ENCODE measurements at places on chromosomes 7 and 10. TPM values are rescaled to one million over a fixed set of nuclear protein-coding genes. Genes with fewer than 3 reads are reported as not detected.

DNA sequence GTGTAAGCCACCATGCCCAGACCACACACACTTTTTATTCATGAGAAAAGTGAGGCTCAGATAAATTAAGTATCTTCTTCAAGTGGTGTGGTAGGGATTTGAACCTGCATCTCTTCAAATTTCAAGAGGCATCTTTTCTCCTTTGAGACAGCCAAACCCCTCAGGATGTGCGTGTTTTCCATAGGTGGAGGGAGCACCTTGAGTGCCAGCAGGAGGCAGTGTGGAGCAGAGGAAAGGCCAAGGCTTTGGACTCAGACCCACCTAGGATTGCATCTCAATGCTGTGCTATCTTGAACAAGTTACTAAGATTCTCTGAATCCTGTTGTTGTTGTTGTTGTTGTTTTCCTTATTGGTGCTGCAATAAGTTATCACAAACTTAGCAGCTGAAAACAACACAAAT lies 40.2 kb upstream of the MYL10 start:
- no peak for DNase-seq

- peak; percentile 9 for DNase-seq
Measured at GRCh38 chr7:106768324-106768751, 96.7 kb upstream of the PIK3CG start.

- no peak for DNase-seq
Measured at GRCh38 chr10:69783515-69783914, 18.2 kb upstream of the COL13A1 start.

The CNTNAP2 gene
- not detected for total RNA-seq

The RPEL1 gene
- total RNA-seq: not detected

DNA sequence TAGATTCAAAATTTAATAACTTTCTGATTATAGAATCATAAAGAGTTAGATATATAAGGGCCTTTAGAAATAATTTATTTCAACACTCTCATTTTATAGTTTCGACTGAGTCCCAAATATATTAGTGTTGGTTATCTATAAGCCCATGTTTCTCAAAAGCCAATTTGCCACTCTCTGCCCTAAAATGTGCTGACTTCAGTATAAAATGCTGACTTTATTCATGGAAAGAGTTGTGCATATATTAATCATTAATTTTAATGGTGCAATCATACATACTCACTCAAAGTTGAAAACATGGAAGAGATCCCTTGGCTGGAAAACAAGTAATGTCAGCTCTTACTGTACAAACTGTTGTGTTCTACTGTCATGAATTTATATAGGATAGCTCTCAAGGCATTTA lies 19.4 kb downstream of the ZWINT start:
- DNase-seq: no peak

DNA sequence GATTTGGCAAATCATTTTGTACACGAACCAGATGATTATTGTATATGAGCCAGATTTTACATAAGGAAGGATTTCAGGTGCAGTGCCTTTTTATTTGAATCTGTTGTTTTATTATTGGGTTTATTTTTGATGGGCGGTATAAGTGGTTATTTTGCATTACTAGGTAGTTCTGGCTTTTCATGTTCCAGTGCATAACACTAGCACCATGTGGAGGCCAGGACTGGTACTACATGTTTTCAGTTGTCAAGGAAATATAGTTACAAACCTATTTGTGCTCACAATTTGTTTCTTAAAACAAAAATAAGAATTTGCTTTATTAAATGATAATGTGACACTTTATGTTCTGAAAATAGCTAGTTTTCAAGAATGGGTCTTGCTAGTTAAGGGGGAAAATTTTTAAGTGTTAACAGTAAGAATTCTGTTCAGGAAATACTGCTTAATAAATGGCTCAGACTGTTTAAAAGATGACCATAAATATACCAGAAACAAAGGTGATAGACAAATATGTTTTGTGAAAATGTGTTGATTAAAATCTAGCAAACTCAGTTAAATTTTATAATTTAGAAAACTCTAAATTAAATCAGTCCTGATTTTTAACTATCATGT lies 7.1 kb upstream of the SEMA3E start:
- no peak for DNase-seq

The AKR1E2 gene
- total RNA-seq: 2.5 TPM

GRCh38 chr10:44466236-44466635 lies 81.3 kb upstream of the CXCL12 start:
- no peak for DNase-seq

GRCh38 chr10:5746197-5746596 lies 61.6 kb downstream of the TASOR2 start:
- DNase-seq: no peak
